Activated T-cell treated with anti-CD3 and anti-CD28 coated beads, Interleukin-2, amount 50 U/mL, for 1 hour (primary cell): ENCODE measurements at places on chromosomes 16 and 17.

- no peak for DNase-seq
Observed at GRCh38 chr17:45016823-45017222, 34.6 kb downstream of the DCAKD start.

DNA sequence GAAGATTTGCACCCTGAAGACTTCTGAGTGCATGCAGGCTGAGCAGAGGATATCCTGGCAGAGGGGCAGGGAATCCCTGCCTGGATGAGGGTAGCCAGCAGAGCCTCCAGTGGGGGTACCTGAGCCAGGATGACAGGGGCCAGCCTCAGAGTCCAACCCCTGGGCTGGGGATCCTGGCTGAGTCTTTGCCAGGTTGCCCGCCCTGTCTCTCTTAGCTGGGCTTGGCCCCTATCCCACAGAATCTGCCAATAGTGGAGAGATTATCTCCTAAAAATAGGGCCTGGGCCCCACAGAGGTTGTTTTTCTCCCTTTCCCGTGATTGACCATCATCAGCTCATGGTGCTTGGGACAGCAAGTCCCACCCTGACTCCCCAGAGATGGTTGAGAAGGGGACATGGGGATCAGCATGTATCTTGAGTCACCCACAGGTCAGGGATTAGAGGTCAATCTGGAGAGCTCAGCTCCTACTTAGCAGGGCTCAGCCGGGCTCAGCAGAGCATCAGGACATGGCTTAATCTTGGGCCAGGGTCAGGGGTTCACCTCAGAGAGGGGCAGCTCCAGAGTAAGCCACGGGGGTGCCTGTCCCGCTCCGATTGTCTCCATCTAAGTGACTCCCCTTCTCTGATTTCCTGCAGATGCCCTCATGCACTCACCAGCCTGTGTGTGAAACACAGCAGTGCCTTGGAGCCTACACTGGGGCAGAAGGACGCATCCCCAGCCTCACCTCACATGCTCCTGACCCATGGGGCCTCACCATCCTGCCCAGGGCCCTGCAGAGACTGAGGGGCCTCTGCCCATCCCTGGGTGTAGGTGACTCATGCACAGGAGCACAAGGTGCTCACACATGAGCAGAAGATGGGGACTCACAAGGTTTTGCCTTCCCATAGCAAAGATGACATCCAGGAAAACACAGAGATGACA lies 11.5 kb downstream of the CDH16 start:
- no peak for DNase-seq

- no peak for DNase-seq
Observed at GRCh38 chr17:58525239-58525638, 10.8 kb upstream of the MTMR4 start.

- DNase-seq, result no peak
Observed at GRCh38 chr16:4690946-4691665, 2.3 kb upstream of the NUDT16L1 start.

DNA sequence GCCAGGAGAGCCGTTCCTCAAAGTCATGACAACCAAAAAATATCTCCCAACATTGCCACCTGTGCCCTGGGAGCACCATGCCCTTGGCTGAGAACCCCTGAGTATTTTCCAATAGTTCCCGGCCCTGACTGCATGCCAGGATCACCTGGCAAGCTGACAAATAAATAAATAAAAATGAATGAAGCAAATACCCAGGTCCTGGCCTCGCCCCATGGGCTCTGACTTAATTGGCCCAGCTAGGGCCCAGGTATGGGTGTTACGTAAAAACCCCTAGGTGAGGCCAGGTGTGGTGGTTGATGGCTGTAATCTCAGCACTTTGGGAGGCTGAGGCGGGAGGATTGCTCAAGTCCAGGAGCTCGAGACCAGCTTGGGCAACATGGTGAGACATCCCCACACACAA lies 2.7 kb upstream of the C16orf74 start:
- no peak for DNase-seq

GRCh38 chr16:79792664-79793351 lies 192.3 kb upstream of the MAF start:
- no peak for DNase-seq

GRCh38 chr16:51152691-51153576 lies 1.9 kb upstream of the SALL1 start:
- DNase-seq, result no peak

DNA sequence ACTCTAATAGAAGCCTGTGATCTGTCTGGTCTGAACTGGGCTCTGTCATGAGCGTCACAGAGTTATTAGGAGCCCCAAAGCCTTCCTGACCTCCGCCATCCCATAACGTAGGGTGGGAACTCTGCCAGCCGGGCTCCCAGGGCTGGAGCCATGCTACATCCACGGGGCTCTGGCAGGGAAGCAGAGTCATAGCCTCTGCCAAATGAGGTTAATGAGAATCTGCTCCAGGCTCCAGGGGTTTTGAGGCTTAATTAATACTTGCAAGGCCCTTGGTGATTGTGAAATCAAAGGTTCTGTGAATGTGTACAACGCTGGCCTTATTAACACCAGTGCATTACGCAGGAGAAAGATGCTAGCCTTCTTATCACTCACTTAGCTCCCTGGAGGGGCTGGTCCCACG lies 42.4 kb upstream of the ZFP90 start:
- no peak for DNase-seq

GRCh38 chr17:82088838-82089722 lies 9.0 kb downstream of the FASN start:
- no peak for DNase-seq

DNA sequence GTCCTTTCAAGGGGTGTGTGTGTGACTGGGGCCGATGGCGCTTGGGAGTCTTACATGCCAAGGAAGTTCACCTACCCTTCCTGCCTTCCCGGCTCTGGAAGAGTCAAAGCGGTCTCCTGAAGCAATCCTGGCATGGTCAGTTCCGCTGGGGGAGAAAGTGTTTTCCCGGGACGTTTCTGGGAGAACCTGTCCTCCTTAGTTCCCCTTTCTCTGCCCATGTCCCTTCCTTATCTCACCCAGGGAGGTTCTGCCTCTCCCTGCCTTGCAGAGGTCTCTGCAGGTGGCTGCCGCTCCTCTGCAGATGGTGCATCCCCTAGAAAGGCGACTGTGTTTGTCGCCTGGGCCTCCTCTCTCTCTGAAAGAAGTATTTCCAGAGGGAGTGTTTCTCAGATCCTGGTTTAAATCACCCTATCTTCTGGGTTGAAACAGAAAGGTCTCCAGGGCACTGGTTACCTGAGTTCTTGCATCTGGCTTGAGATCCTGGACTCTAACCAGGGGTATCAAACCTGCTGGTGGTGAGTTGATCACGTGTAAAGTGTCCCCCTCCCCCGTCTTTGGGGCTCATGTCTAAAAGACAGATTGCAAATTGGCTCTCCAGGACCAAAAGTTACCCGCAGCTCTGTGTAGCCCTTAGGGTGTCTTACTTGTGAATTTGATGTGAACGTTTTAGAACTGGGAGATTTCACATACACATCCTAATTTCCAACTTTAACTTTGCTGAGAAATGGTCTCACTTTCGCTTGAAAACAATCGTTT lies 1.9 kb downstream of the PRKCB start:
- DNase-seq, result no peak

GRCh38 chr17:49842846-49843245 lies 5.0 kb downstream of the TAC4 start:
- DNase-seq, result no peak

DNA sequence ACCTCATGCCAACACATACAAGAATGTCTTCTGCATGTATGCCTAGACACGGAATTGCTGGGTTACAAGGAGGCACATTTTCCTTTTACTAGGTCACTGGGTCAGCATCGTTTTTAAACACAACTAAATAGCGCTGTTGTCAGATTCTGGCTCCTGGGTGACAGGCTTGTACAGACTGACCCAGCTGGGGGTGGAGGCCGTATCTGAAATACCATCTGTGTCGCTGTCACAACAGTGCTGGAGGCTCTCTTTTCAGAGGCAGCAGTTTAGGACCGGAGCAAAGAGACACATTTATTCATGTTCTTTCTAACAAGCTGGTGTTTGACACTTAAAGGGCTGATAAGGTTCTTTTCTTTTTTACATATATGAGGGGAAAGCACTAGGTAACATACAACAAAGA lies 403.0 kb upstream of the ASIC2 start:
- no peak for DNase-seq

DNA sequence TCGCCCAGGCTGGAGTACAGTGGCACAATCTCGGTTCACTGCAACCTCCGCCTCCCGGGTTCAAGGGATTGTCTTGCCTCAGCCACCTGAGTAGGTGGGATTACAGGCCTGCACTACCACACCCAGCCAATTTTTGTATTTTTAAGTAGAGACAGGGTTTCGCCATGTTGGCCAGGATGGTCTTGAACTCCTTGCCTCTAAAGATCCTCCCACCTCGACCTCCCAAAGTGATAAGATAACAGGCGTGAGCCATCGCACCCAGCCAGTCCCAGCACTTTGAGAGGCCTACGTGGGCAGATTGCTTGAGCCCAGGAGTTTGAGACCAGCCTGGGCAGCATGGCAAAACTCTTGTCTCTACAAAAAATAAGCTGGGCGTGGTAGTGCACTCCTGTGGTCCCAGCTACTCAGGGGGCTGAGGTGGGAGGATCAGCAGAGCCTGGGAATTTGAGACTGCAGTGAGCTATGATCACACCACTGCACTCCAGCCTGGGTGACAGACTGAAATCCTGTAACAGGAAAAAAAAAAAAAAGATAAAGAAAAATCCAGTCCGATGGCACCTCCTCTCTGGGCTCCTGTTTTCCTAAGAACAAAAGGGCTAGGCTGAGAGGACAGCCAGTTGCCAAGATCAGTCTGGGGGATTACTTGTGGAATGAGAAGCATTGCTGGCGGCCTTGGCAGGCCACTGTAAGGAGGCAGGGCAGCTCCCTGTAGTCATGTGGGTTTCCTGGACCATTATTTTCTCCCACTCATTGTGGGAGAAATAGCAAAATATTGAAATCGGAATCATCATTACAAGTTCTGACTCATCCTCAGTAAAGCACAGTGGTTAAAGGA lies 3.0 kb upstream of the PIPOX start:
- no peak for DNase-seq

DNA sequence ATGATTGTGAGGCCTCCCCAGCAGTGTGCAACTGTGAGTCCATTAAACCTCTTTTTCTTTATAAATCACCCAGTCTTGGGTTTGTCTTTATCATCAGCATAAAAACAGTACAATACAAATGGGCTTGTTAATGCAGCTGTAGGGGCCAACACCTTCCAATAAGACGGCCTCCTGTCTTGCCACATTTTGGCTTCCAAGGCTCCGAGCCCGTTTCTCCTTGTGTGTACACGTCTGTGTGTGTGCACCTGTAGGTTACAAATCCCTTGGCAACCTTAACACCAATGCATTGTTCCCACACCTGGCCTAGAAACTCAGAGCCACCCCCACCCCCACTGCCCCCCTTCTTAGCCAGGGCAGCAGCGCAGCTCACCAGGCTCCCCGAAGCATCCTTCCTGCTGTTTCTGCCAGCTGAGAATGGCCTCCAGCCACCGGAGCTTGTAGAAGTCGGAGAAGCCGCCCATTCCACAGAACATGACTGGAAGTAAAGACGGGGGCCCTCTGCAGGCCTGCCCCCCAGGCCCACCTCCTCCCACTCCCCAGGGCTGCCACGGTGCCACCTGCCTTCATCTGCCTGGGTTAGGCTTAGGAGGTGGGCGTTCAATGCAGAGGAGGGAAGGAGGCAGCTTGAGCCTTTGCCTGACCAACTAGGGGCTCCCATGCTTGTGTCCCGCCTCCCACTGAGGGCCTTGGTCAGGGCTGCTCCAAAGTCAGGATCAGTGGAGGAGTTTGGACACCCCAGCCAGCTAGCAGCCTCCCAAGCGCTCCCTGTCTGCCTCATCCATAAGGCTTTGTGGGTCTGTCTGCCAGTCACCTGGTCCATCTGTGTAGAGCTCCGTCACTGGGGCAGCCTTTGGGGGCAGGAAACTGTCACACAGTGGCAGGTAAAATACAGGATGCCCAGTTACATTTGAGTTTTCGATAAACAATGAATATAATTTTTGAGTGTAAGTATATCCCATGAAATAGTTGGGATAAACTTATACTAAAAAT lies 10.6 kb downstream of the C16orf89 start:
- no peak for DNase-seq

- peak; percentile 52 for DNase-seq
Observed at GRCh38 chr17:74742153-74742515, 5.1 kb downstream of the RAB37 start.

- no peak for DNase-seq
Observed at GRCh38 chr17:81378941-81379511, 16.2 kb upstream of the BAHCC1 start.

- no peak for DNase-seq
Observed at GRCh38 chr16:71431176-71431575, 10.7 kb downstream of the TLE7 start.

DNA sequence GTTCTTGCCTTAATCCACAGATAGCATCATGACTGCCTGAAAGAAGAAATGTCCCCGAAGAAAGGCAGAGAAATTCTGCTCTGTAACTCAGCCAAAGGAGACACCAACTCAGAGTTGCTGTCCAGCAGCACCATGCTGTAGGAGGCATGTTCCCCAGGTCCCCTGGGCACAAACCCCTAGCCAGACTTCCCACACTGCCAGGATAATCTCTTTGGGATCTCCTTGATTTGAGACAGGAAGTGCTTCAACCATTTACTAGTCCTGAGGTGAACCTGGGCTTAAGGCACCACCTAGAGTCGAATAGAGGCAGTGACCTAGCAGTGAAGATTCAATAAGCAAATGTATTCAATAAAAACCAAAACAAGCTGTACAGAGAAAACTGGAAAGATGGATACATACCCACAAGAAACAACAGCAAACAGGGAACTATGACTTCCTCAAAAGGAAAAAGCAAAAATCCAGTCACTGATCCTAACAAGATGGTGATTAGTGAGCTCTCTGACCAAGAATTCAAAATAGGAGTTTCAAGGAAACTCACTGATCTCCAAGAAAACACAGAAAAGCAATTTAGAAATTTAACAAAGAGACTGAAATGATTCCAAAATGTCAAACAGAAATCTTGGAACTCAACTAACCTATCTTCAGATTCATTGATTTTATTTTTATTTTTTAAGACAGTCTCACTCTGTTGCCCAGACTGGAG lies 5.7 kb downstream of the OR4D2 start:
- DNase-seq, result peak; percentile 42

- DNase-seq, result no peak
Observed at GRCh38 chr17:29563816-29564215, 3.0 kb downstream of the ABHD15 start.

DNA sequence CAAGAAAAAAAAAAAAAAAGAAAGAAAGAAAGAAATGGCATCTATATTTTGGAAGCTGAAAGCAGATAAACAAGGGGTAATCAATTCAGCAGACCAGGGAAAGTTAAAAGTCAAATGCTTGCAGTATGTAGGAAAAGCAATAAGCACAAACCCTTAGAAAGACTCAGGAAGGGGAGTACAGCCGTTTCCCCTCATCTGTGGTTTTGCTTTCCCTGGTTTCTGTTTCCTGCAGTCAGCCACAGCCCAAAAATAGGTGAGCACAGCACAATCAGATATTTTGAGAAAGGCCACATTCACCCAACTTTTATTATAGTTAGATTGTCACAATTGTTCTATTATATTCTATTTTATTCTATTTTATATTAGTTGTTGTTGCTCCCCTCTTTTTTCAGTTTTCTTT lies 14.4 kb upstream of the ALOX12 start:
- no peak for DNase-seq

- DNase-seq, result no peak
Observed at GRCh38 chr17:62760059-62760944, 47.8 kb downstream of the MARCHF10 start.
